ENCODE measurements at places on chromosomes 6 and 20. TPM values are rescaled to one million over a fixed set of nuclear protein-coding genes. Genes with fewer than 3 reads are reported as not detected.

HLA-DOB gene
- 0.38 TPM for total RNA-seq

GRCh38 chr6:170092826-170093225, 198.1 kb downstream of the DLL1 start:
- no peak for DNase-seq

GRCh38 chr20:922781-923180, 6.6 kb upstream of the ANGPT4 start:
- DNase-seq, result no peak

DNA sequence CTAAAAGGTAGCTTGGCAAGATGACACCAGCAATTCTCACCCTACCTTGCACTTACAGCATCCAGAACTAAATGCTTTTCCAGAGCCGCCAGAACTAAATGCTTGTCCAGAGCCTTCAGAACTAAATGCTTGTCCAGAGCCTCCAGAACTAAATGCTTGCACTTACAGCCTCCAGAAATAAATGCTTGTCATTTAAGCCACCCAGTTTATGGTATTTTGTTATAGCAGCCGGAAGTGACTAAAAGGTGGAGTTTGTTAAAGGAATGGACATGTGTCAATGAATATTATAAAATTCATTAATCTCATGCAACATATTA, 133.5 kb downstream of the GPX5 start:
- no peak for DNase-seq

GRCh38 chr20:10357061-10357708, 76.8 kb downstream of the MKKS start:
- no peak for DNase-seq

DNA sequence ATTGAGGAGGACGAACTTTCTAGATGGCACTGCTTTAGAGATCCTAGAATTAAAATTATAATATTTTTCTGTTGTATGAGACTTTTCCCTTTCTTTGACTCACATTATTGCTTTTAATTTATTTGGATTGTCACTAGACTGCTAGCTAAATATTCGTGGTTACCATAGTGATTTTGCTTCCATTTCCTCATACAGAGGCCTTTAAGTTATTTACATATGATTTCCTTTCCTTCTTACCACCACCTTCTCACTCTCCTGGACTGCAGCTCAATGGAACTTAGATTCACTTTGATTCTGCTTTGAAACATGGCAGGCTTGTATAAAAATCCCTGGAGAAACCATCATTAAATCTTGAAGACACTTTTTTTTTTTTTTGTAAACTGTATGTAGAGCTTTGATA, 222.9 kb downstream of the LAMA2 start:
- DNase-seq, result no peak

DNA sequence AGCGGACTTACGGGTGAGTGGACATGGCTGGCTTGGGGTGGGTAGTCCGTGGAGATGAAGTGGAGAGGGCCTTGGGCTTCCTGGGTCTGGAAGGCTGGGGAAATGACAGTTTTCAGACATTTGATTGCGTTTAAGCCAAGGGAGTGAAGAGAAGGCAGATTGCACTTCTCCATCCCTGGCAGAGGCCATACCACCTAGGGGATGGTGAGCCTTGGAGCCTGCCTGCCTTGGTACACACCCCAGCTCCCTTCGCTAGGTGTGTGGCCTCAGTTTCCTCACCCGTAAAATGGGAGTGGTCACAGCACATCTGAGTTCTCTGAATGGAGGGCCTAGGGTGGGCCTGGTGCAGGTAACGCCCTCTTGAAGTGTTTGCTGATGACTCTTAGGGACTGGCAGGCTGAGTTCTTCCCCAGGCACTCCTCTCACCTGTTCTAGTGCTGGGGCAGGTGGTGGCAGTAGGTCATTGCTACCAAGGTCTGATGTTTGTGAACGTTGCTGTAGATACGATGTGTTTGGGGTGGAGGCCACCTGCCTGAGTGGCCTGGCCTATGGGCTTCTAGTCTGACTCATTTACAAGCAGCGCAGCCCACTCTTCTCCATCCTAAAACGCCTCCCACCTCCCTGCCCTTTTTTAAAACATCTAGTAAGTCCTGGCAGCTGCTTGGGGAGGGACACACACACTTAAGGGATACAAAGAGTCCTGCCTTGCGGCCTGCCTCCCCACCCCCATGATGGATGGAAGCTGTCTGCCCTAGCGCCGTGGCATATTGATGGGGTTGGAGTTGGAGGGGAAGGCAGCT, 2.3 kb downstream of the RBM38 start:
- no peak for DNase-seq
